ENCODE measurements at places on chromosomes 6 and 20. TPM values are rescaled to one million over a fixed set of nuclear protein-coding genes. Genes with fewer than 3 reads are reported as not detected.

GRCh38 chr6:38730140-38730862, 15.2 kb downstream of the DNAH8 start:
- DNase-seq, result no peak

DNA sequence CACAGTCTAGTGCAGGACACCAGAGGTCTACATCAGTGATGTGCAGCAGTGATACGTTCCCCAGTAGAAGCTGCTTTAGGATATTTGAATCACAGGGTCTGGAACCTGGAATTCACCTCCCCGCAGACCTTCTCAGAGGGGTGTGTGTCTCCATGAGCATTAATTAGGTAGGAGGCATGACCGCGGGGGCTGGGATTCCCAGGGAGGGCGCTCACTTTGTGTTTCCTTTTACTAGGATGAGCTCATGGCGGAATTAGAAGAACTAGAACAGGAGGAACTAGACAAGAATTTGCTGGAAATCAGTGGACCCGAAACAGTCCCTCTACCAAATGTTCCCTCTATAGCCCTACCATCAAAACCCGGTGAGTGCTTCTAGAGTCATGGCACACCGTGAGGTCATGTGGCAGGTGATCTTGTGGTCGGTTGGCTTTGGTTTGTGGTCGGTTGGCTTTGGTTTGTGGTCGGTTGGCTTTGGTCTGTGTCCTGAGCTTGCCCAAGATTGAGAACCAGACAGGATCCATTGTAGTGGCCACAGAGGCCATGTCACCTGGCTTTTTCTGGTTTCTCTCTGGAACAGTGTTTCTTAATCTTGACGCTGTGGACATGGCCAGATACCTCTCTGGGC, 40.8 kb downstream of the CHMP4B start:
- no peak for DNase-seq

DNA sequence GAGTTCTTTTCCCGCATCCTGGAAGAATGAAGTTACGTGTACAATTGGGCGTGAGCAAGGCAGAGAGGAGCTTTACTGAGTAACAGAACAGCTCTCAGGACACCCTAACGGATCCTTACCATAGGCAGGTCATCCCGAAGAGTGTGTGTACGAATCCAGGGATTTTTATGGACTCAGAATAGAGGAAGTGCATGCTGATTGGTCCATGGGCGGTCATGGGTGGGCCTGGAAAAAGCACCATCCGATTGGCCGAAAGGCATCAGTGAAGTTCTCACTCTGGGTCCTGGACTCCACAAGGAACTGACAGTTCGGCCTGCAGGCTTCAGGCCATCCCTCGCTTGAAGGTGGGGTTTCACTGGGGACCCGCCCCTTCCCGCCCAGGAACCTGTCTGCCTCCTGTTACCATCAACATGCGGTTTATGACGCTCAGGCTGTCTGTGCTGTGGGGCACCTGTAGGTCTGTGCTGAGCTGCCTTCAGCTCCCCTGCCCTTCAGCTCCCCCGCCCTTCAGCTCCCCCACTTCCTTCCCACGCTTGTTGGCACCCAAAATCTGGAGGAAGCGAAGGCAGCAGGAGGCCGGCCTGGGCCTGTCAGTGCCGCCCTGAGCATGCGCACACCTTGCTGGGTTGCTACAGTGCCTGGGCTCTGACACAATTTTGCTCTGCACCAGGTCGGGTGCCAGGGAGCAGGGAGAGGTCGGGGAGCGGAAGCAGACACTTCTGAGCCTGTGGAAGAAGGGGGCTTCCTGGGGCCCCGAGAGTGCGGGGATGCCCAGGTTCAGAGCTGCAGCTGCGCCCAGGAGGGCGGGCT, 57.9 kb upstream of the MANEA start:
- no peak for DNase-seq

GRCh38 chr6:86871681-86872080, 65.6 kb upstream of the HTR1E start:
- DNase-seq, result no peak

DNA sequence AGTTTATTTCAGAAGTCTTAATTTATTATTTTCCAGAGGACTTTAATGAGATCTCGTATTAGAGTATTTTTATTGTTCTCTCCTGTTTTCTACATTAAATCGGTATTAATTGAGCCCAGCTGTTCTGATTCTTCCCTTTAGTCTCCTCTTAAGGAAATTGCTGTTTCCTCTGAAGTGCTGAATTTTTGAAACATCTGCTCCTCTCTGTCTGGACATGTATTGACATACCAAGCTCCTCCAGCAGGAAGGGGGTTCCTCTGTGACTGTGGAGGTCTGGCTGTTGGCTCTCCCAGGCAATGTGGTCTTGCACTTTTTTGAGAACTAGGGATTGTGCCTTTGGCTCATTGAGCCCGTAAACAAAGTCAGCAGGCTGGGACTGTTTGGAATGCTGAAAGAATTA, 74.9 kb downstream of the MAP3K4 start:
- no peak for DNase-seq

DNA sequence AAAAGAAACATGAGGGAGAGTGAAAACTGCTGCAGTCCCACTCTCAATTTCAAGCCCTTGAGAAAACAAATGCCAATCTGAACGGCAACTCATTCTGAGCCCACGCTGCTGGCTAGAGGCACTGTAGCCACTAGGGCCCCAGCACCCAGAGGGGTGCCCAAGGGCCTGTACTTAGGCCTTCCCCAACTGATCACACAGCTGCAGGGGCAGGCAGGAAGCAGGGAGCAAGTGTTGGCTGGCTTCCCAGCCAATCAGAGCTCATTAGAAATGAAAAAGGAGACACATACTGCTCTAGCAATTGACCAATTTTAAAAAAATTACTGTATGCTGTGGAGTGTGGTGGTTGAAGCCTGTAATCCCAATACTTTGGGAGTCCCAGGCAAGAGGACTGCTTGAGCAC, 3.7 kb upstream of the BEND3 start:
- no peak for DNase-seq

Gene VWA7
- total RNA-seq, result 0.79 TPM

All from HepG2 (cell line).